ENCODE measurements at places on chromosomes 12 and 14. TPM values are rescaled to one million over a fixed set of nuclear protein-coding genes. Genes with fewer than 3 reads are reported as not detected.

SYCP3 gene
- total RNA-seq: not detected

KCNK13 gene
- total RNA-seq: 0.66 TPM

KLRD1 gene
- total RNA-seq: 2.3 TPM

EFS gene
- total RNA-seq: 24.6 TPM

MAP4K5 gene
- total RNA-seq: 165 TPM

PXN gene
- 44.8 TPM for total RNA-seq

PCED1B gene
- 6.2 TPM for total RNA-seq

DNA sequence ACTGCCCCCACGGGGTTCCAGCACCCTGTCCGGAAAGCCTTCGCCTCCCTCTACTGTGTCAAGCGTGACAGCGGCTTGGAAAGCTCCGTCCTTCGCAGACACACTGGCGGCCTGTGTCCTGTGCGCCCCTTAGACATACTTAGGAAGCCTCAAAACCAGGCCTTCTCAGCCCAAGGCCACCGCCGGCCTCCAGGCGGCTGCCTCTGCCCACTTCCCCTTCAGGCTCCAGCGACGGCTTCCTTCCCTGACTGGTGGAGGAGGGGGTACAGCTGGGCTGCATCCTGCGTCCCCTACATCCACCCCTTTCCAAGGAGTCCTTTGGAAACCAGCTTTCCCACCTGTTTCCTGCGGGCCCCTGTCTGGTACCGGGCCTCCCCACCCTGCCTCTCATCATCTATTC lies 2.5 kb upstream of the CACNA2D4 start:
- H3K4me1 ChIP-seq: no peaks in the 10 kb centered on the region
- peaks cover 6% of the 10 kb centered on the region for H3K27me3 ChIP-seq
- no peak overlapping the region for H3K4me3 ChIP-seq
- DNase-seq: no peak

GRCh38 chr12:24820872-24821271 lies 128.0 kb downstream of the BCAT1 start:
- no peaks in the 10 kb centered on the region for H3K36me3 ChIP-seq
- no peak for DNase-seq
- no peak overlapping the region for H3K27ac ChIP-seq
- H3K27me3 ChIP-seq: no peaks in the 10 kb centered on the region
- H3K4me1 ChIP-seq: no peaks in the 10 kb centered on the region
- no peak overlapping the region for H3K4me3 ChIP-seq

DNA sequence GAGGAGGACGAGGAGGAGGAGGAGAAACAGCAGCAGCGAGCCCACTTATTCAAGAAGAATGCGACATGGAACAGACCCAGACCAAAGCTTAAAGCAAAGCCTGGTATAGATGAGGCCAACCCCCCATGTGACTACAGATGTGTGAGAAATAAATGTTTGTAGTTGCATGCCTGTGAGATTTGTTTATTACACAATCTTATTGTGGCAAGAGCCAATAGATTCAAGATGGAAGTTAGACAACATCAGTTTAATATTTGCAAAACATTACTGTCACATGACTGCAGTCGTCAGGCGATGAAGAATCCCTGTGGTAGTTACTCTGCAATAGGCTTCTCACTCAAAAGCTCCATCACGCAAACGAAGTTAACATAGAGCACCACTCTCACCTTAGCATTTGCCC lies 17.2 kb upstream of the SLC35F4 start:
- no peaks in the 10 kb centered on the region for H3K4me1 ChIP-seq
- no peak overlapping the region for H3K4me3 ChIP-seq
- no peak overlapping the region for H3K27ac ChIP-seq

- no peak overlapping the region for H3K4me3 ChIP-seq
- no peak overlapping the region for H3K27ac ChIP-seq
- no peak for DNase-seq
- H3K36me3 ChIP-seq: no peaks in the 10 kb centered on the region
Measured at GRCh38 chr12:91833780-91834359, 311.8 kb downstream of the BTG1 start.

DNA sequence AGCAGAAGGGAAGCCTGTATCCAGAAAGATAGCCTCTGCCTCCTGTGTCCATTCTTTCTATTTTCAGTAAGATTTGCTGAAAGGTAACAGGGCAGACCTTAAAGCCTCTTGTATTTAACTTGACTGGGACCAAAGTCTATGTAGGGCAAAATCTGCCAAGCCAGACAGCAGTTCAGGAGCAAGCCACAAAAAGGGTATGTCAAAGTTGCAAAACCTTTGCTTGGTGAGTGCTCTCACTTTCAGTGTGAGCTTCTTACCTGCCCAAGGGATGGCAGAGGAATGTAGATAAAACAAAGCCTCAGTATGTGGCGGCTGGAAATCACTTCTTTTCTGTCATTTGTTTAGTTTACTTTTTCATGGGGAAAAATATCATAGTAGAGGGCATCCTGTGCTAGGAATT lies 63.1 kb downstream of the PLEKHG7 start:
- H3K27me3 ChIP-seq: no peaks in the 10 kb centered on the region
- H3K36me3 ChIP-seq: no peaks in the 10 kb centered on the region
- no peak for DNase-seq
- H3K4me3 ChIP-seq: no peak overlapping the region

GRCh38 chr14:55873169-55873568 lies 245.0 kb upstream of the PELI2 start:
- no peaks in the 10 kb centered on the region for H3K36me3 ChIP-seq
- no peak for DNase-seq
- no peaks in the 10 kb centered on the region for H3K27me3 ChIP-seq
- H3K4me3 ChIP-seq: no peak overlapping the region

GRCh38 chr12:71661977-71662530 lies 1.6 kb downstream of the ZFC3H1 start:
- peak overlapping the region; percentile 82 for H3K4me3 ChIP-seq
- DNase-seq: no peak
- H3K4me1 ChIP-seq: peaks cover 10% of the 10 kb centered on the region
- no peaks in the 10 kb centered on the region for H3K27me3 ChIP-seq

GRCh38 chr12:92418381-92418780 lies 272.7 kb upstream of the BTG1 start:
- no peak overlapping the region for H3K4me3 ChIP-seq
- no peaks in the 10 kb centered on the region for H3K4me1 ChIP-seq
- H3K27ac ChIP-seq: no peak overlapping the region

DNA sequence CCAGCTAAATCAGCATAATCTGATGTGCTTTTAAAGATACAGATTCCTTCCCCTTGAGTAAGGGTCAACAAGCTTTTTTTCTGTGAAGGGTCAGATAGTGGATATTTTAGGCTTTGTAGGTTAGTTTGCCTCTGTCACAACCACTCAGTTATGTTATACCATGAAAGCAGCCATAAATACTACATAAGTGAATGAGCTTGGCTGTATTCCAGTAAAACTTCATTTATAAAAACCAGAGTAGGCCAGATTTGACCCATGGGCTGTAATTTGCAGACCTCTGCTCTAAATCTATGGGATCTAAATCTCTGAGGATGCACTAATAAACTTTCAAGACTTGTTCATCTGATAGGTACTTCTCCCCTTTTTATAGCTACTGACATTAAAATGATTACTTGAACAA lies 47.7 kb downstream of the LEMD3 start:
- H3K36me3 ChIP-seq: peaks cover 5% of the 10 kb centered on the region
- no peak for DNase-seq

- no peak overlapping the region for H3K4me3 ChIP-seq
- no peak for DNase-seq
- no peak overlapping the region for H3K27ac ChIP-seq
- no peaks in the 10 kb centered on the region for H3K27me3 ChIP-seq
Measured at GRCh38 chr12:27861428-27862167, 81.6 kb upstream of the MANSC4 start.

- peak overlapping the region; percentile 67 for H3K27ac ChIP-seq
- H3K27me3 ChIP-seq: no peaks in the 10 kb centered on the region
- no peak for DNase-seq
- H3K4me3 ChIP-seq: no peak overlapping the region
Measured at GRCh38 chr14:67999705-68000384, 180.3 kb downstream of the RAD51B start.

GRCh38 chr12:94172031-94172430 lies 23.7 kb downstream of the PLXNC1 start:
- no peaks in the 10 kb centered on the region for H3K4me1 ChIP-seq
- H3K36me3 ChIP-seq: no peaks in the 10 kb centered on the region
- no peaks in the 10 kb centered on the region for H3K27me3 ChIP-seq
- no peak for DNase-seq
- H3K4me3 ChIP-seq: no peak overlapping the region
- H3K27ac ChIP-seq: no peak overlapping the region

DNA sequence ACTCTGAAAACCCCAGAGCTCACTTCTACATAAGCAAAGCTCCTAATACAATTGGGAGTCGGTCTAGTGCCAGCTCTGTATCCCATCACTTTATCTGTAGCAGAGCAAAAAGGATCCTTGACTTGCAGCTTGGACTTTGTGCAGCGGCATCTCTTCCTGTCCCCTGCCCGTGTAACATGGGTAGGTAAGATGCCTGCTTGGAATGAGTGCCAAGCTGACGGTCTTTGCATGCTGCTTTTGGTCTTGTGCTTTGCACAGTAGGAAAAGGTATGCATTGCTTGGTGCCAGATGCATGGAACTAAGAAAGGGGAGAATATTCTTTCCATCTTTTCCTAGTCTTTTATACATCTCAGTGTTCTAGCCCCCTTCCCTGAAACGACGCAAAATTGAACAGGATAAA lies 6.9 kb upstream of the PLEKHH1 start:
- no peaks in the 10 kb centered on the region for H3K4me1 ChIP-seq
- H3K27ac ChIP-seq: no peak overlapping the region
- no peak for DNase-seq
- no peaks in the 10 kb centered on the region for H3K27me3 ChIP-seq

- no peak overlapping the region for H3K27ac ChIP-seq
- DNase-seq: no peak
- no peaks in the 10 kb centered on the region for H3K4me1 ChIP-seq
- no peaks in the 10 kb centered on the region for H3K27me3 ChIP-seq
- no peak overlapping the region for H3K4me3 ChIP-seq
- H3K36me3 ChIP-seq: no peaks in the 10 kb centered on the region
Measured at GRCh38 chr14:60303745-60304144, 54.7 kb downstream of the PPM1A start.

DNA sequence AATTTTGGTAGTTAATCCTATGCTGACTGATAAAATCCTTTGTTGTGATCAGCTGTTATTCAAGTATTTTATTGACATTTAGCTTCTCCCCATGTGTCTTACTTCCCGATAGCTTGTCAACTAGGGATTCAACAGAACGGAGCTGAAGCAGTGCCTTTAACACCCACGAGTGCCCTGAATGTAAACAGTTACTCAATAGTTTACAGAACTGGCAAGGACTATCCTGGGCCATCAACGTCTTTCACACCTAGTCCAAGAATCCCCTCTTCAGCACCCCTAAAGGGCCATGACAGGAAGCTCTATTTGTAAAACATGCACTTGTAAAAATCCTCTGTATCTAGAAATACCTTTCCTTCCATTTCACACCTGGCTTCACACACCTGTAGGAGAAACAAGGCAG lies 45.3 kb downstream of the SETD3 start:
- H3K27ac ChIP-seq: no peak overlapping the region
- H3K4me3 ChIP-seq: no peak overlapping the region
- no peaks in the 10 kb centered on the region for H3K27me3 ChIP-seq
- no peaks in the 10 kb centered on the region for H3K4me1 ChIP-seq

Measured in breast epithelium (tissue), 4 donors.